SK-N-DZ (cell line): ENCODE measurements at places on chromosomes 11 and 22.
A peak's percentile ranks its signal among the peaks of the same experiment; 100 is the strongest.

DNA sequence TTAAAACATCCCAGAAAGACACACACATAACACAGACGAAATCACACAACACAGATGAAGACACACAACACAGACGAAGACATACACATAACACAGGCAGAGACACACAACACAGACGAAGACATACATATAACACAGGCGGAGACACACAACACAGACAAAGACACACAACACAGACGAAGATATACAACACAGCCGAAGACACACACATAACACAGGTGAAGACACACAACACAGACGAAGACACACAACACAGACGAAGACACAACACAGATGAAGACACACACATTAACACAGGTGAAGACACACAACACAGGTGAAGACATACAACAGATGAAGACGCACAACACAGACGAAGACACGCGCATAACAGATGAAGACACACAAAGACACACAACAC, 4.8 kb upstream of the MOB2 start:
- no peak for DNase-seq

DNA sequence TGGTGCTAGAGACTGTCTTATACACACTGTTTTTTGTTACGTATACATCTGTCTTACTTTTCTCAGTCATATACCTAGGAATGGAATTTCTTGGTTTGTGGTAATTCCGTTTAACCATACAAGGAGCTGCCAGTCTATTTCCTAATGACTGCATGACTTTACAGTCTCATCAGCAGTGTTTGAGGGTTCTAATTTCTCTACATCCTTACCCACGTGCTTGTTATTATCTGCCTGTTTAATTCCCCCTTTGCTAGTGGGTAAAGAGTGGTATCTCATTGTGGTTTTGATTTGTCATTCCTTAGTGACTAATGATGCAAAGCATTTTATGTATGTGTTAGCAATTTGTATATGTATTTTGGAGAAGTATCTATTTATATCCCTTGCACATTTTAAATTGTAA, 1008.0 kb downstream of the FAM181B start:
- no peak for DNase-seq

DNA sequence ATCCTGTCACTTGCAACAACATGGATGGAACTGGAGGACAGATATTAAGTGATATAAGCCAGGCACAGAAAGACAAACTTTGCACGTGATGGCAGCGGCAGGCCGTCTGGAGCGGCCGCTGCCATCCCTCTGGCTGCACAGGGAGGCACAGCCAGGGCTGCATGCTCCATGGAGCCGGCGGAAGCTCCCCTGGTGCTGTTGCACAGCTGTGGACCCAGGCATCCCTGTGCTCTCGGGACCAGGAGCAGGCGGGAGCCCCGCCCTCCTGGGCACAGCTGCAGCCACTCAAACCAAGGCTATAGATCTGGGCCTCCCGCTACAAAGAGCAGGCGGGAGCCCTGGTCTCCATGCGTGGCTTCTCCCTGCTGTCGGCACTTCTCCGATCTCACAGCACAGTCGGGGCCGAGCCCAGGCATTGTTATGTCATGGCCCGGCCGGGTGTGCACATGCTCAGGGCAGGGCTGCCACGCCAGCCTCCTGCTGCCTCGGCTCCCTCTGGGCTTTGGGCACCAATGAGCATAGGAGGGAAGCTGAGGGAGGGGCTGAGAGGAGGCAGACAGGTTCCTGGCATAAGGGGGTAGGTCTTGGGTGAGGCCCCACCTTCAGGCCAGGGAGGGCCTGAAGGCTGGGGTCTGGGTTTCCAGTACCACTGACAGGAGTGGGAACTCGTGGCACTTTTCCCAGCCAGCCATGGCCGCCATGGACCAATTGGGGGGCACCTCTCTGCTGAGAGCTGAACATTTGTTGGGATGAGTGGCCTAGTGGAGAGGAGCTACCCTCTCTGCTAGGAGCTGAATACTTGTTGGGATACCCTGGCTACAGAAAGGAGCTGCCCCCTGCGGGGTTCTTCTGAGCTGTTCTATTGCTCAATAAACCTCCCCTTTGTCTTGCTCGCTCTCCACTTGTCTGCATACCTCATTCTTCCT, 16.7 kb downstream of the RRP8 start:
- peak; percentile 57 for DNase-seq

DNA sequence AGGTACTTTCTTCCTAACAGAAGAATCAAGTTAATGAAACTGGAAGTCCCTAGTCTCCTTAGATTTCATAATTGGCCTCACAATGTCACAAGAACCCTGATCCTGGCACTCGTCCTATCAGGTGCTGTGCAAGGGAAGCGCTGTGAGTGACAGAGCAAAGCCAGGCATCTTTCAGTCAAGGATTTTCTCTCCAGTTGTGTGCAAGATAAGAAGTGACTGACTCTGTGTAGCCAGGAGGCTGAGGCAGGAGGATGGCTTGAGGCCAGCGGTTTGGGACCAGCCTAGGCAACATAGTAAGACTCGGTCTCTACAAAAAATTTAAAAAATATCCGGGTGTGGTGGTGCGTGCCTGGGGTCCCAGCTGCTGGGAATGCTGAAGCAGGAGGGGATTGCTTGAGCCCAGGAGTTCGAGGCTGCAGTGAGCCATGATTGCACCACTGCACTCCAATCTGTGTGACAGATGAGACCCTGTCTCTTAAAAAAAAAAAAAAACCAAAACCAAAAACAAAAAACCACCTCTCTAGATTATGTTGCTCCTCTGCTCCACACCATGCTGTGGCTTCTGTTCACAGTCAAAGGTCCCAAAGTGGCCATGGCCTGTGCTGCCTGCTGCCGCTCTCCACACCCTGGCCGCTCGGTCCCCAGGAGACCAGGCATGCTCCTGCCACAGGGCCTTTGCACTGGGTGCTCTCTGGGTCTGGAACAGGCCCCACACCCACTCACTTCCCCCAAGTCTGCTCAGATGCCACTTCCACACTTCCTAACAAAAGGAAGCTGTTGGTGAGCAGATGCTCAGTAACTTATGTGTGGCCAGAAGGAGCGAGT, 54.2 kb upstream of the CLDN5 start:
- DNase-seq: no peak

- no peak for DNase-seq
These were observed 13.2 kb downstream of the ANKK1 start for GRCh38 chr11:113400631-113401230.

- DNase-seq: no peak
These were observed 88.5 kb downstream of the TRIM44 start for GRCh38 chr11:35750981-35751663.
